ENCODE measurements at places on chromosomes 16 and 17. TPM values are rescaled to one million over a fixed set of nuclear protein-coding genes. Genes with fewer than 3 reads are reported as not detected.

The NTN3 gene
- not detected for total RNA-seq

DNA sequence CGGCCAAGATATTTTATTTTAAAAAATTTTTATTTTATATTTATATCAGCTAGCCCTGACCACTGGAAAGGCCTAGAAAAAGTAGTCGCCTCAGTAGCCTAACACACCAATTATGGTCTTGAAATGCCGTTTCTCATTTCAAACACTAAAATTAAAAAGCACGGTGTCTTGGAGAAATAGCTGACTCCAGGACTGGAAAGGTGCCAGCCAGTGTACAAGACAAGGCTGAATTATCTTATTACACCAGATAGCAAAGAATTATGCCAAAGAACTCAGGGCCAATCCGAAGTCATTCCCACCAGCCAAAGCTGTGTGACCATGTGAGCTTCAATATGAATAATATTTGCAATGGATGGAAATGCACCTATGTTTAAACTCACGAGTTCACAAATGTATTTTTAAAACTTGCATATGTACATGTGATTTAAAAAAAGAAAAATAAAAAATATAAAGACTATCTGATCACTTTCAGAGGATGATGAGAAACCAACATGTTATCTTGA, 19.9 kb upstream of the ATP2C2 start:
- DNase-seq: no peak

DNA sequence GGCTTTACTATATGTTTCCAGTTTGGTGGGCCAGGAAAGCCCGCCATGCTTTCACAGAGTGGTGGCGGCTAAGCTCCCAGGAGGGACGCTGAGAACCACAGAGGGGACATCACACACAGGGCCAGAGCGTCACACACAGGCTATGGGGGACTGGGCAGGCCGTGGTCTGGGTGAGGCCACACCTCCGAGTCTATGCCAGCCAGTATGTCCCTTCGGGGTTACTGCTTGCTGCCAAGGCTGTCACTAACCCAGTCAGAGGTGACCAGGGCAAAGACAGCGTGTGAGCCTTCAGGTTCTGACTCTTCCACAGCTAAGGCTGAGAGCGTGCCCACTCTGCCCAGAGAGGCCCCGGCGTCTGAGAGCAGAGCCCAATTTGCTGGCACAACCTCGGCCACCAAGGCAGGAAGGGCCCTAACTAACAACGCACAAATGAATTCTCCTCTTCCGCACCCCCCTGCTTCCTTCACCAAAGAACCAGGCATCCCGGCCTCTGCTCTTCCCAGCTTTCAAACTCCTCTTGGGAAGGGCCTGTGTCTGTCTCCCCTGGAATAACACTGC, 2.9 kb downstream of the PLD6 start:
- DNase-seq: no peak

DNA sequence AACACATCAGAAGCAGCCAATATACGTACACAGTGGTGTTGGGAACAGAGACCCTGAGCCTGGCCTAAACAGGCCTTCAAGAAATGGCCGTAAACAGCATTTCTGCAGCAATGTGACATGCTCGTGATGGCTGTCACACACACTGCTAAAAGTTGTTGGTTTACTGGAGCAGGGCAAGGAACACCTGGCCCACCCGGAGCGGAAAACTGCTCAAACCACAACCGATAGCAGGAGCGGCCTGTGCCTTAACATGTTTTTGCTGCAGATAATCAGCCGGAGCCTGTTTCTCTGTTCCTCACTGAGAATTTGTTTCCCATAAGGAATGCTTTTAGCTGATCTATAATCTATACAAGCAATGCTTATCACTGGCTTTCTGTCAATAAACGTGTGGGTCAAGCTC, 6.0 kb upstream of the DPEP1 start:
- DNase-seq: no peak

- DNase-seq: peak; percentile 82
Measured at GRCh38 chr16:89505204-89506112, 2.7 kb upstream of the SPG7 start.

All from heart right ventricle (tissue), 16 donors.